ENCODE measurements at places on chromosomes 5 and 9.

- ATAC-seq, result no peak
These were observed 161.7 kb downstream of the OLFM1 start for GRCh38 chr9:135249191-135249590.

DNA sequence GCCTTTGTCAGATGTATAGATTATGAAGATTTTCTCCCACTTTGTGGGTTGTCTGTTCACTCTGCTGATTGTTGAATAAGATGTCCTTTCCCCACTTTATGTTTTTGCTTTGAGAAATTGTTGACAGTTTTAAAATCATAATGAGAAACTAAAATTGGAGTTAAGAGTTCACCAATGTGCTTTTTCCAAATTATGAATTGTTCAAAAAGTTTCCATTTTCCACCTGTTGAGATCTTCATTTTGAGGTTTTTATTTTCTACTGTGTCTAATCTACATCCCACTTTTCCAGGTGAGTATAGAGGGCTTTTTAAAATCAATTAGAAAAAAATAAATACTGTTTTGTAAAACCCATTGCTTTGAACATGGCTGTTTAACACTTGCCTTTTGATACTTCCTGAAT, 55.8 kb downstream of the LNPEP start:
- ATAC-seq, result no peak

DNA sequence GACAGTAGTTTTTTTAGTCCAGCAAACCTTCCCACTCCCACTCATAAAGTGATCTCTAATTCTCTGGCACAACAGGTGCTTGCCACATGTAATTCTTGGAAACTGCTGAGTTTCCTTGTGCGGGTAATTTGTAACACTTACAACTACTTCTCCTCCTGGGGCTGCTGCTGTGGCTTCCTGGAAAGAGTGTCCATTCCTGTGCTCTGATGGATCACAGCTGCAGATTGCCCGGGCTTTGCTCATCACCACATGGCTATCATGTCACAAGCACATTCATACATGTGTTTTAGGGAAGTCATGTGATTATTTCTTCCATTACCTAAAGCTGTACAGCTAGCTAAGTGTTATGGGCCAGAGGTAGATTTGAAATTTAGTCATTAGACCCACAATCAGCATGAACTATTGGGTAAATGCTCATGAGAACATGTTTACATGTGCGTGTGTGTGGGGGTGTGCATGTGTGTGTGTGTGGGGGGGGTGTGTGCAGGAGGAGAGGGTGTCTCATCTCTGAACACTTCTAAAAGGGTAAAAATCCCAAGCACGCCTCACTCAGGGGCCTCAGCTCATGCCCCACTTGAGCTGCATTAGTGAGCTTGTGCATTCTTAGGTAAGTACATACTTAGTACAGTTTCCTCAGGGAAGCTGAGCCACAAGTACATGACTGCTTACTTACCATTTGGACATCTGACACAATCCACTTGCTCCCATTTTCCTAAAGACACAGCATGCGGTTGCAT, 118.1 kb upstream of the CCDC112 start:
- peak; percentile 92 for ATAC-seq

DNA sequence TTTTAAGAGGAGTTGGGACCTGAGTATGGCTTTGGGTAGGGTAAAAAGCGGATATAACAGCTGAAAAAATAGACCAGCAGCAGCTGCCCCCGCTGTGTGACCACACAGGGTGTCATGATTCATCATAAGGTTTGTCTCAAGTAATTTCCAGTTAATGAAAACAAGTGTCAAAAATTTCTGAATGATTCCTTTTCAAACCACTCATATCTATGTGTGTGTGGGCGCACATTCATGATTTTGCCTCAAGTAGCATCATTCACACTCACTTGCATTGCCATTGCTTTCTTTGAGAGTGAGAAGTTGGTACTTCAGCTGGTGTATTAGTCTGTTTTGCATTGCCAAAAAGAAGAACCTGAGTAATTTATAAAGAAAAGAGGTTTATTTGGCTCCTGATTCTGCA, 12.1 kb upstream of the TNFAIP8 start:
- ATAC-seq, result no peak

DNA sequence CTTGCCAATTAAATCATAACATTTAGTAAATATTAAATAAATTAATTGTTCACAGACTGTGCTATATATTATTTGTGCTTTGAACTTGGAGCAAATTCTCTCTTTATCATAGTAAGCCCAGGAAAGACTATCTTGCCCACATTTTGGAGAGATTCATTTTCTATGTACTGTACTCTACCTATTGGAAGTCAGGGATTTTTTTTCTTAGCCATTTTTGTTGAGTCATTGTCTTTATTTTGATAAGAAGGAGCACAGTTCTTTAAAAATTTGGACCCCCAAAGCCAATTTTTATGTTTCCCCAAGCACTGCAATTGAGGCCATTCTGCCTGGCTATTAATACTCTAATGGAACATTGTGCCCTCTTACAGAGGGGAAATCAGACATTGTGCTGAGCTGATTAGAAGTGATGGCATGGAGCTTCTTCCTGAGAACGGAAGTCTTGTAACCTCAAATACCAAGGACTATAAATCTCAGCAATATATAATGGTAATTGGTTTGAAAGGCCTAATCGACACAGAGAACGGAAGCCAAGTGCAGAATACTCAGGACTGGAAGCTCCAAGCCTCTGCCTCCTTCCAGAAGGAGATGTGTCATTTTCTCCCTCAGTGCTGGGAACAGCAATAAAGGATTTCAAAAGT, 188.8 kb upstream of the PAPPA start:
- ATAC-seq, result peak; percentile 97
